ENCODE measurements at places on chromosomes 1 and 21. TPM values are rescaled to one million over a fixed set of nuclear protein-coding genes. Genes with fewer than 3 reads are reported as not detected.
A peak's percentile ranks its signal among the peaks of the same experiment; 100 is the strongest.

KIF14 gene
- total RNA-seq = 17.8 TPM

CR1L gene
- not detected for total RNA-seq

SIK1 gene
- 12.4 TPM for total RNA-seq

TSTD1 gene
- total RNA-seq = 59.3 TPM

C1orf115 gene
- total RNA-seq = 0.60 TPM

DISC1 gene
- total RNA-seq = 12.4 TPM

PCSK9 gene
- not detected for total RNA-seq

GBP6 gene
- 0.31 TPM for total RNA-seq

CFHR4 gene
- total RNA-seq = not detected

BNIPL gene
- total RNA-seq = 3.1 TPM

GUCA2A gene
- not detected for total RNA-seq

DNA sequence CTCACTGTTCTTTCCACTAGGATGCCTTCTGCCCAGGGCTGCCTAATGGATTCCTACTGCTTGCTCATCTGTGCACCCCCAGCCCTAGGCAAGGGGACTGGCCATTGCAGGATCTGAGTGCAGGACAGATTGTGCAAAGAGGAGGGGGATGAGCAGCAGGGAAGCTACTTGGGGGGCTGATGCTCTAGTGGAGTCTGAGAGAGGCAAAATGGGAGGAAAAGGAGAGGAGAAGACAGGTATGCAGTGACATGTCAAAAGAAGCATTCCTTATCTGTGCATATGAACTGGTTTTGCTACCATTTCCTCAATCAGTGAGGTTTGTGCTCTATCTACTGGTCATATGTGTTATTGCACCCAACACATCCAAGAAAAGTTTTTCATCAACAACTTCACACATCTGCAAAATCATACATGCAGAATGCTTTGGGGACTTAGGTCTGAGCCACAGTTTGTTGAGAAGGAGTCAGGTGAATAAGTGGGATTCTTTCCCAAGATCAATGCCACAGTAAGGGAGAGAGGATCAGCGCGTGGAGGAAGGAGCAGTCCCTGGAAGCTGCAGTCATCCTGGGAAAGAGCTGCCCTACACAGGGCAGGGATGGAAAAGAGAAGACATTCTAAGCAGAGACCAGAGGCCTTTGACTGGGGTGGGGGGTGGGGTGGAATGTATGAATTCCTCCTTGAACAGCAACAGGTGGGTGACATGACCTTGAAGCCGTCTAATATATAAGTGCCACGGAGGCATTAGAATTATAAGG lies 14.4 kb downstream of the SLC5A9 start:
- peak; percentile 33 for DNase-seq

- DNase-seq = no peak
Measured at GRCh38 chr1:85570446-85571180, 9.9 kb upstream of the CCN1 start.

- DNase-seq = no peak
Measured at GRCh38 chr1:181126871-181127587, 38.5 kb downstream of the IER5 start.

DNA sequence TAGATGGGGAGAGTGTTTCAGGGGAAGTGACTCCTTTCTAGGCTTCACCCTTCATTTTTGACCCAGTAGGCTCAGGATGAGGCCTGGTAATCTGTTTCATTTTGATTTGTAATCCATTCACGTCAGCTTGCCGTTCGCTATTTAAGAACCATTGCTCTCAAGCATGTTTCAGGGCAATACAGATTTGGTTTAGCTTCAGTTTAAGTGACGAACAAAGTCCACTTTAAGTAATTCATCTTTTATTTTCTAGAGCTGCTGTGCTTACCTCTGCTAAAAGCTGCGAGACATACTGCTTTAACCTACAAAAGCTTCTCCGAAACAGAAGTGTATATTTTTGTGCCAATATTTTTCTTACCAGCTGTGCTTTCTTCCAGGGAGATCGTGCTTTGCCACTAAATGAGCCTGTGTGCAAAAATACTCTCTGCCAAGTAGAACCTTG lies 8.9 kb upstream of the FMO3 start:
- no peak for DNase-seq

GRCh38 chr21:36700971-36701755 lies 2.2 kb downstream of the SIM2 start:
- DNase-seq = no peak

DNA sequence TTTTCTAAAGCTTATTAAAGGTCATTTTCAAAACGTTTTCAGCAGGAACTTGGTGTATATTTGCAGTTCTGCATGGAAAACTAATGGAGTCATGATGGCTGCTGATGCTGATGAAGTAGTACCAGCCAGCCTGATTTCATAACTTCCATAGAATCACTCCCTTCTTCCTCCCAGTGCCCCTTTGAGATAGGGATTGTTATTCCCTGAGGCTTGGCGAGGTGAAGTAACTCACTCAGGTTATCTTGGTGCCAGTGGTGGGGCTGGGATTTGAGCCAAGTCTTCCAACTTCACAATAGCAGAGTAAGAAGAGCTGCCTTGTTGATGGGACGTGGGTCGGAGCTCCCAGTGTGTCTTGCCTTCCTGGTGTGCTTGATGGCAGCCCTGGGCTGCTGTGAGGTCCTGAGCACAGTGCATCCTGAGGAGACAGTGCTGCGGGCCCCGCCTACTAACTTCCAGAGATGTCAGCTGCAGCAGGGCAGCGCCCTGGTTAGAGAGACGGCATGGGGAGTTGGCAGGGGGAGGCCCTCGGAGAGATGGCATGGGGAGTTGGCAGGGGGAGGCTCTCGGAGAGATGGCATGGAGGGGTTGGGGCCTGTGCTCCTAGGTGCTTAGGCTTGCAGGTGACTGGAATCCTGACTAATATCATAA lies 92.6 kb downstream of the PCBP3 start:
- no peak for DNase-seq

- no peak for DNase-seq
Measured at GRCh38 chr1:71967670-71968069, 314.7 kb downstream of the NEGR1 start.

GRCh38 chr1:154955039-154955717 lies 721 bp downstream of the PBXIP1 start:
- peak; percentile 82 for DNase-seq

GRCh38 chr1:84006591-84006990 lies 7.7 kb upstream of the TTLL7 start:
- no peak for DNase-seq

GRCh38 chr1:51600529-51600928 lies 16.4 kb upstream of the OSBPL9 start:
- DNase-seq = no peak

GRCh38 chr1:160045653-160046052 lies 13.9 kb upstream of the PIGM start:
- no peak for DNase-seq

- DNase-seq = no peak
Measured at GRCh38 chr1:46687093-46687659, 15.5 kb downstream of the TEX38 start.

- DNase-seq = no peak
Measured at GRCh38 chr1:247518613-247518891, 17.7 kb downstream of the OR2C3 start.

GRCh38 chr1:39488793-39489566 lies 2.5 kb upstream of the BMP8A start:
- DNase-seq = no peak

DNA sequence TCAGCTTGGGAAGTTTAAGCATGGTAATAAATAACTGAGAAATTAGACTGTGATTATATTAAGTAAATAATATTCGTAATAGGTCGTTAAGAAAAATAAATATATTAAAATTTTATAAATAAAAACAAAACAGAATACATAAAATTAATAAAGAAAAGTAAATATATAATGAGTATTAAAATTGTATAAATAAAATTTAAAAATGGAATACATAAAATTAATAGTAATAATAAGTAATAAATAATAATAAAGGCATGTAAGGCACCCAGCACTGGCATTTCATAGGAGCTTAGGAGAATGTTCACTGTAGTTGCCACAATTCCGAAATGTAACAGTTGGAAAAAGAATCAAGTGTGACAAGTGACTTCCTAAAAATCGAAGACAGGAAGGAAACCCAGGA lies 45.8 kb upstream of the FHAD1 start:
- no peak for DNase-seq

DNA sequence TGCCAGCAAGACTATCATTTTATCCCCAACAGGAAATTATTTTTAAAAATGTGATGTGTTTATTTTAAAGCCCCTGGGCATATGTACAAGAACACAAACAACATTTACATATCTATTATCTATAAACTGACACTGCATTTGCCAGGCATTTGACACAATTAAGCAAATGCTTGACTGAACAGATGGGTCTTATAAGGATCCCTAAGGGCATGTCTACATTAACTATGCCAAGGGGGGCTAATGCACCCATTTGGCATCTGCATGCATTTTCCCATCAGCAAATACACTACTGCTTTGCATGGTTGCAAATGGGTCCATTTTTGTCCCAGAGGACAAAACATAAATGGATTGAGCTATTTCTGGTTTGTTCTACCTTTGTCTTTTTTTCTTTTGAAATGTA lies 884.8 kb upstream of the B3GALT2 start:
- no peak for DNase-seq

- no peak for DNase-seq
Measured at GRCh38 chr1:10074852-10075730, 42.3 kb downstream of the UBE4B start.

GRCh38 chr1:110482662-110483307 lies 31.8 kb downstream of the PROK1 start:
- no peak for DNase-seq

DNA sequence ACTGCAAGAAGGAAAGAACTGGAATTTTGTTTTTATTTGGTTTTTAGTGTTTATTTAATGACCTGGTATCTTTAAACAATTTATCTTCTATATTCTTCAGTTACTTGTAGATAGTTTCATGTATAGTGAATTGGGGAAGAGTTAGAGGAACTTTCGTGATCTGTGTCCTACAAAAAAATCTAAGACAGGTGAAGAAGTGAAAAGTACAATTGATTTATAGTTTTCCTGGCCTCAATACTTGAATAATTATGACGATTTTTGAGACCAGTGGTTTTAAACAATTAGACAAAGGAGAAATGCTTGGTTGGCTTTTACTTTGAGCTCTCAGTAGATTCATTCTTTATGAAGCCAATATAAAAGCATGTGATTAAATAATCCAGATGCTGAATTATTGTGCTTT lies 7.5 kb downstream of the MIER1 start:
- DNase-seq = no peak

GRCh38 chr1:242005866-242006535 lies 7.1 kb upstream of the MAP1LC3C start:
- DNase-seq = no peak

DNA sequence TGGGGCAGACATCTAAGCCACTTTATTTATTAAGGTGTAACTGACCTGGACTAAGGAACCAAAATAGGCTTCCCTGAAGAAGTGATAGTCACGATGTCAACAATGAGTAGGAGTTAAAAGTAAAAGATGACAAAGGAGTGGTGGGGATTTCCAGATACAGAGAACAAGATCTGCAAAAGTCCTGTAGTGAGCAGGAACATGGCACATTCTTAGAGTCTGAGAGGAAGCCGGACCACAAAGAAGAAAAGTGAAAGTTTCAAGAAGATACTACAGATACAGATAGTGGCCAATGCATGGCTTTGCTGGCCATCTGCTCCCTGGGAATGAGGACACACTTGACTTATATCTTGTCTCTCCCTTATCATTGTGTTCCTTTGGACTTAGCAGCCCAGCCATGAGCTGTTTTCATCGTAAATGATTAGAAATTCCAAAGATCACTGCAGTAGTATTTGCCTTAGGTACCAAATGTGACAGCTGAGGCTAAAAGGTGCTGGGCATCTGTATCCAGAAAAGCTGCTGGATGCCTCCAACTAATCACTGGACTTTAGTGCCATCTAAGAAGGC lies 302.4 kb upstream of the NR5A2 start:
- no peak for DNase-seq

GRCh38 chr1:2431518-2431917 lies 19.2 kb upstream of the PEX10 start:
- no peak for DNase-seq

DNA sequence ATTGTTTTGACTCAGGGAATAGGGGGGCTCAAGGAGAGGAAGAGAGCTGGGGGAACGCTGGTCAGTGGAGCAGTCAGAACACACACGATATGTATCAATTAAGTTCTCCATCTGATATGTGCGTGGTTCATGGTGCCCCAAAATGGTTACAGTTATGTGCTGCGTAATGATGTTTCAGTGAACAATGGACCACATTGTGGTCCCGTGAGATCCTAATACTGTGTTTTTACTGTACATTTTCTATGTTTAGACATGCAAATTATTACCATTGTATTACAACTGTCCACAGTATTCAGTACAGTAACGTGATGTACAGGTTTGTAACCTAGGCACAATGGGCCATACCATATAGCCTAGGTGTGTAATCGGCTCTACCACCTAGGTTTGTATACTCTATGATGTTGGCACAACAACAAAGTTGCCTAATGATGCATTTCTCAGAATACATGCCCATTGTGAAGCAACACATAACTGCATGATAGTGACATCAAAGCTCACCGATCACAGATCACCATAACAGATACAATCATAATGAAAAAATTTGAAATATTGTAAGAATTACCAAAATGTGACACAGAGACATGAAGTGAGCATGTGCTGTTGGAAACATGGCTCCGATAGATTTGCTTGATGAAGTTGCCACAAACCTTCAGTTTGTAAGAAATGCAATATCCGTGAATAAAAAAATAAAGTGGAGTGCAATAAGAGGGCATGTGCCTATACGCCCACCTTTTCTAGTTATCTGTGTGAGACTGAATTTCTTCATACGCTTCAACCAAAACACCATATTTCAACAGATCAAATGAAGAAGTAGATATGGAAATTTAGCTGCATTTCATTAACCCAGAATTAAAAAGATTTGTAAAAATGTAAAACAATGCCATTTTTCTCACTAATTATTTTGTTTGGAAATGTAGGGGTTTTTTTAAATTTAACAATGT lies 14.8 kb upstream of the TMEM54 start:
- DNase-seq = no peak

DNA sequence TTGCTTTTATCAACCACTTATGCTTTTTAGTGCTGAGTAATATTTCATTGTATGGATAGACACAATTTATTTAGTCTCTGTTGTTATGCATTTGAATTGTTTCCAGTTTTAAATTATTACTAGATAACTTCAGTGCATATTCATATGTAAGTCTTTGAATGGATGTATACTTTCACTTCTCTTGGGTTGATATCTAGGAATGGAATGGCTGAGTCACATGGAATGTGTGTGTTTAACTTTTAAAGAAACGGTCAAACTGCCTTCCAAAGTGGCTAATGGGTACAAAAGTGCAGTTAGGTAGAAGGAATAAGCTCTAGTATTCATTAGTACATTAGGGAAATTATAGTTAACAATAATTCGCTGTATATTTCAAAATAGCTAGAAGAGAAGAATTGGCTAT lies 82.4 kb downstream of the NPHS2 start:
- no peak for DNase-seq

All from activated naive CD4-positive, alpha-beta T cell treated with anti-CD3 and anti-CD28 coated beads, Interleukin-2, amount 50 U/mL, for 72 hours (primary cell).